ENCODE measurements at places on chromosomes 12 and 14. TPM values are rescaled to one million over a fixed set of nuclear protein-coding genes. Genes with fewer than 3 reads are reported as not detected.

The SLC15A5 gene
- total RNA-seq: not detected

The SLC25A47 gene
- total RNA-seq: not detected

The SLCO1B1 gene
- 0.39 TPM for total RNA-seq

The KITLG gene
- 16.6 TPM for total RNA-seq

The KRT6C gene
- total RNA-seq: not detected

The EPS8 gene
- 46.8 TPM for total RNA-seq

The KRT2 gene
- total RNA-seq: not detected

The METTL17 gene
- total RNA-seq: 74.6 TPM

The TCL1B gene
- total RNA-seq: not detected
